ENCODE measurements at places on chromosomes 4 and X. TPM values are rescaled to one million over a fixed set of nuclear protein-coding genes. Genes with fewer than 3 reads are reported as not detected.

The MAML3 gene
- total RNA-seq, result 9.5 TPM

The ATP1B4 gene
- not detected for total RNA-seq

The GPRASP1 gene
- 0.30 TPM for total RNA-seq

The CTSO gene
- 1.1 TPM for total RNA-seq

The MUC7 gene
- total RNA-seq, result not detected

All from A549 treated with DMSO at 1 μM for 4 hours (cell line).